ENCODE measurements at places on chromosomes 12 and 14.

- DNase-seq, result no peak
Measured at GRCh38 chr12:132429602-132429945, 60.4 kb upstream of the FBRSL1 start.

DNA sequence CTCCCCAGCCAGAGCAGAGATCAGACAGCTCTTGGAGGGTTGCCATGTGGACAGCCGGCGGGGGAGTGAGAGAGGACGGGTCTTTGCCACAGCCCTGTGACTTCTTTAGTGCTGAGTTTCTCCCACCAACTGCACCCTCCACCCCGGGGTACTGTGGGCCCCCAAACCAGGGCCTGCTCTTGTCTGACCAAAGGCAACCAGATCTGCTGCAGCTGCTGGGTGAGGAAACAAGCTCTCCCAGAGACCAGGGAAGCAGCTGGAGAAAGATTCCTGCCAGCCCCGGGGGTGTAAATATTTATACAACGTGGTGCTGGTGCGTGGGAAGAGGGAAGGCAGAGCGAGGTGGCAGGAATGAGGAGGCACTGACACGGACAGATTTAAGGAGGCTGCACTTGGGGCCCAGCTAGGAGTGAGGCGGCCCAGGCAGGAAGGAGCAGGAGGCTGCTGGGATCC lies 14.3 kb upstream of the ZFP36L1 start:
- peak; percentile 79 for DNase-seq

GRCh38 chr12:63949902-63950301 lies 105.4 kb downstream of the SRGAP1 start:
- peak; percentile 40 for DNase-seq

DNA sequence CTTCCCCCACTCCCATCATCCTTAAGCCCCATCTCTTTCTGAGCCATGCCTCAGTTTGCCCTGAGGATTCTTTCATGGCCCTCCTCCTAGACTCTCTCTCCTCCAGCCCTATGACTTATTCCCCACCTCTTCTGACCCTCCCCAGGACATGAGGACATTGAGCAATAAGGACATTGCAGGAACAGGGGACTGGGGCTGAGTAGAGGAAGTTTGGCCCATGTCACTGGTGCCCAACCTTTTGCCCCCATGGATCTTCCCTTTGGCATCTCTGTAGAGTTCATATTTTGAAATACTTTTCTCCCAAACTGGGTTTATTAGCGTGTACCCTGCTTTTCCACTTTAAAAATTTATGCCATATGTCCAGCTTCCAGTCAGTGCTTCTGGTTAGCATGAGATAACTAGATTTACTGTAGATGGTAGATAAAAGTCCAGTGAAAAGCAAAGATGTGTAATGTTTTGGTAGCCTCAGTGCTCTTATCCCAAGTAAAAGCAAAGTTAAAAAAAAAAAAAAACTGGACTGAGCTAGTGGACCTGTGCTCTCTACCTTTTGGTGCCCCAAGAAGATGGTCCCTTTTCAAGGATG lies 6.1 kb upstream of the LRP1-AS start:
- DNase-seq, result no peak

- no peak for DNase-seq
Measured at GRCh38 chr14:101838476-101838875, 77.0 kb downstream of the PPP2R5C start.

GRCh38 chr12:122790393-122791075 lies 16.2 kb downstream of the CCDC62 start:
- DNase-seq, result no peak

DNA sequence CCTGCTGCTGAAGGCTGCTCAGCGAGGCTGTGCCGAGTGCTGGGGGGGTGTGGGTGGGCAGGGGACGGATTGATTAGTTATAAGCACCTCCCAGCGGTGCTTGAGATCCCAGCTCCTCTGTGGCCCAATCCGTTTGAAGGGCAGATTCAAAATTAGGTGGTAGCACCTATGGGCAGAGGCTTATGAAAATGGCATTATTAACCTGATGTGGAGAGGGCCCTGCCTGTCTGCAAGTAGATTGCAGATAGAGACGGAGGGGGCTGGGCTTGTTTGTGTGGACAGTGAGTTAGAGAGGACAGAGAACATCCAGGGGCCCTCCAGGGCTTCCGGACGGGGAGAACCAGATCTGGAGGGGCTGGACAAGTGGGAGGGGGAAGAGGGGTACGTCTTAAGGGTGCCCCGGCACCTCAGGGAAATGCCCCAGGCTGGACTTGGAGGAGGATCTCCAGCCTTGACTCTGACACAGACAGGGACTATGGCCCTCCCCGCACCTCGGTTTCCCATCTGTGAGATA lies at the start of gene RTL1:
TSS of gene RTL1 (minus strand) at position 51 of the 514 bp plus-strand sequence. CDS start 18,934 bp downstream, outside the sequence.
- DNase-seq, result no peak

- DNase-seq, result no peak
Measured at GRCh38 chr14:64634558-64634957, 69.7 kb upstream of the PLEKHG3 start.

DNA sequence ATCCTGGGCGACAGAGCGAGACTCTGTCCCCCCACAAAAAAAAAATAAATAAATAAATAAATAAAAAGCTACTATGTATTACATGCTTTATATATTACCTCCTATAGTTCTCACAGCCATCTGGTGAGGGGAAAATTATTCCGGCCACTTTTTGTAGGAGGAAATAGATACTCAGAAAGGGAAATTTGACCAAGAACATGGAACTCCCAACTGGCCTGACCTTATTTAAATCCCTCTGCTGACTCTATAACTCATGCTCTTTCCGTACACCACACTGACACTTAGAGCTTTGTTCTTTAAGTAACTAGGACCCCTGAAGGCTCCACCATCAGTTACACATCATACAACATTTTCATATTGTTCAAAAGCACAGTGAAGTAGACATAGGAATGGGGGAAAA lies 2.2 kb upstream of the MMP19 start:
- DNase-seq, result no peak

DNA sequence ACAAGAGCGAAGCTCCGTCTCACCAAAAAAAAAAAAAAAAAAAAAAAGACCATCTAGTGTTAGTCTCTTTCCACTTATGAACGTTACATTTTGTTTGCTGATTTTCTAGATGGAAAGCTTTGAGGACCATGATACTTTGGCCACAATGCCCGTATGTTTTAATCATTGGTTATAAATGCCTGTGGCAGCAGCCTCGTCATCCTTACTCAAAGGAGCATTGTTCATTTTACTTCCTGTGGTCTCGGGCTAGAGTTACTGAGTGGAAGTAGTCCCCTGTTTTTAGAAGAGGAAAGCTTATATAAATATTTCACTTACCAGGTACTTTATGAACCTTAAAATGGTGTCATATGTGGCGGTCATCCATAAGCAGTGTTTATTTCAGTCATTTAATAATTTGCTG lies 359.9 kb downstream of the AEBP2 start:
- peak; percentile 25 for DNase-seq

GRCh38 chr12:122884860-122885259 lies 11.1 kb downstream of the VPS37B start:
- DNase-seq, result no peak

DNA sequence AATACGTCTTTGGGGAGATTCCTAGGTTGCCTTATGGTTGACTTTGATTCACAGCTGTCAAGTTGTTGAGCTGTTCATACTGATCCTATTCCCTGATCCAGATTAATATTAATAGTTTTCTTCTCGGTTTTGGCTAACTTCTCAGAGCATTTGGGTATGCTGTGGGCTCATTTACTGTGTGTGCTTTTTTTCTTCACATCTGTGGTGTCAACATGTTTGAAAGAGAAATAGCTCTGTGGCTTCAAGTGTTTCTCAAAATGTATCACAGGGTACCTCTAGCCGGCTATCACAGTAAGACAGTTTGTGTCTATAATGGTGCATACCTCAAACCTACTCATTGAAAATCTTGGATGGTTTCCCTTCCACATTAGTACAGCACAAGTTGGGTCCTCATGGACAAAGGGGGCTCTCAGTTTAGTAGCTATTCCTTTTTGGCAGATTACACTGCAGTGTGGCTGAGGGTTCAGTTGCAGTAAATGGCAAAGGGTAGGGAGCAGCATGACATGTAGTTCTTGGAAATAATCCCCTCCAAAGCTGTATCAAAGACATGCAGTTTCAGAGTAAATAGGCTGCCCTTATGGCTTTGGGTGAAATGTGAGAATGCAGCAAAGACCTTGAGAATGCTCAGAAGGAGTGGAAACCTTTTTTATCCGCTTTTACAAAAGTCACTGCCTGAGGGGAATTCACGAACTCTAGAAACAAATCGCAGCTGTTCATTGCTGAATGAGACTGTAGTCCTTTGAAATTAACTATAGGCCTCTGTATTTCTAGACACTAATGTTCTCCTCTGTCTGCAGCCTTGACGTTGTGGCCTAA lies 102.4 kb upstream of the ATF1 start:
- peak; percentile 36 for DNase-seq

DNA sequence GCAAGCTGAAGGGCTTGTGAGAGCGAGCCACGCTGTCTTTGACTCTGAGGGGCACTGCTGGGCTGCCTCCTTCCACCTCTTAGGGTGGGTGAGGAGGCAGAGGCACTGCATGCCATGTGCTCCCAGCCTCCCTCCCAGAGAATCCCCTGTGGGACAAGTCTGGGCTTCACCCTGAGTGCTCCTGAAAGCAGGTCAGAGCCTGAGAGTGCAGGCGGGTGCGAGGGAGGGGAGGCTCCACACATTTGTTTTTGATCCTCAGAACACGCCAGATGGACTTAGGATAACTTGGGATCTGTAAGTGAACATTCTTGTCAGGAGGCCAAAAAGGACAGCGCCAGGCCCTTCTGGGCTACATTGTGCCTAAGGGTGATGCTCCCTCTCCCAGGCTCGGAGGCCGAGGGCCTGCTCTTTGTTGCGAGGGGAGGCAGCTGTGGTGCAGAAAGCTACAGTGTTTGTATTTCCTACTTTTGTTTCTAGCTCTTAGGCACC lies 155.4 kb downstream of the TMX1 start:
- peak; percentile 84 for DNase-seq

DNA sequence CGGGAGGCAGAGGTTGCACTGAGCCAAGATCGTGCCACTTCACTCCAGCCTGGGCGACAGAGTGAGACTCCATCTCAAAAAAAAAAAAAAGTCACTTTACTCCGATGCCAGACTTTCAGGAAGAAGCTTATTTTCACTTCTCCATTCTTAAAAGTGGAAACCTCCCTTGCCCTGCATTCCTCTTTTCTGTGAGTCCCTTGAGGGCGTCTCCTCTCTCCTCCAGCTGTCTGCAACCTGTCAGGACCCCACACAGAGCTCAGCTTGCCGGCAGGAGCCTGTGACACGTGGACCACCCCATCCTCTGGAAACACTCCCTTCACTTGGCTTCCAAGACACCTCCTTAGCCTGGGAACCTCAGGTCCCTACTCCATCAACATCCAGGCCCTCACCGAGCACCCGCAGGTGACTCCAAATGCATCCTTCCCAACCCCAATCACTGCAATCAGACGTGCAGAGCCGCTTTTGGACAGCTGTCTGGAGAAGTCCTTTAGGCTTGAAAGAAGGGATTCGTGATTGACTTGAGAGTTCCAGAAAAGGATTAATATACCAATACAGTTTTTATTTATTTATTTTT lies 34.3 kb downstream of the SLC15A4 start:
- no peak for DNase-seq

DNA sequence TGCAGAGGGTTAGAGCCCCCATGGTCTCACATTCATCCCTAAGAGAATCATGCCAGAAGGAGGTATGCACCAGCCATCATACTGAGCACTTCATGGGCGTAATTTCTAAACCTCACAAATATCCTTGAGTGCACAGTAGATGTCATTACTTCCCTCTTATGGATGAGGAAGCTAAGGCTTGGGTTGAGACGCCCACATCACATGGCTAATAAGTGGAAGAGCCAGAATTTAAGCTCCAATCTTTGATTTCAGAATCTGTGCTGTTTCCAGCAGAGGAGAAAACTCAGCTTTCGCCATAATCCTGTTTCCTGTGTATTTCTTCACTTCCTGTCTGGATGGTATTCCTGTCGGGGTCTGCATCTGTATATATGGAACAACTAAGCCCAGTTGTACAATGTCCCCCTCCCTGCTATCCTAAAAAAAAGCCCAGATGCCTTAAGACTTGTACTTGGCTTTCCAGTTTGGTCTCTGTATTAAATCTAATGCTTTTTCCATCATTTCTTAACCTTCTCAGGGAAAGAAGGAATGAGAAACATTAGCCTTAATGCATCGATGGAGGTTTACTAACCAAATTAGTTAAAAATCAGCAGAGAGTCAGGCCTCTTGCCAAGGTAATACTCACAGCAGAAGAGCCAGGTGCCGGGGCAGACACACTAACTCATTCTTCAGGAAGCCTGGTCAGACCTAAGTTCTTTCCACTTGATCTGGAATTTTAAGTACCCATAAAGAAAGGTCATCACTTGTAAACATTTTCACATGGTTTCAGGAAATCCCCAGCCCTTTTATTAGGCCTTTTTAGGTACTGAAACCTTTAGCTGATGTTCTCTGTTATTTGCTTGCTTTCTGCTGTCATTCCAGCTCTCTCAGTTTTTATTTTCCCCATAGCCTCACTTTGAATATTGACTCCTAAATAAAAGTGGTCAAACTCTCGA lies 5.3 kb downstream of the ISCU start:
- peak; percentile 55 for DNase-seq

GRCh38 chr12:122244565-122245371 lies 18.9 kb upstream of the DIABLO start:
- no peak for DNase-seq

GRCh38 chr12:97181571-97182265 lies 274.7 kb downstream of the NEDD1 start:
- peak; percentile 21 for DNase-seq

DNA sequence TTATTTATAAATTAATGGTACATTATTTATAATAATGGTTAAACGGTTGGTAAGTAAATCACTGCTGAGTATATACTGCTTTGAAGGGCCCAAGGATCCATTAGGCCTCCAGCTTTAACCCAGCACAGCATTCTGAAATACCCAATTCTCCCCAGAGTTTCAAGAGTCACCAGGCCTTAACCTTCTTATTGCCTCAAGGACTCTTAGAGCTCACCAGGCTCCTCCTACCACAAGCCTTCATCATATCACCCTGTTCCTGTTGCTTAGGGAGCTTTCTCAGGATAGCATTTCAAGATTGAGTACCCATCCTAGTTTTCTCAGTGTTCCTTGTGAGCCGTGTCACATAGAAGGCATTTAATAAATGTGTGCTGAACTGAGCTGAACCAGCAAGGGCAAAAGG lies 242.5 kb downstream of the FBXL14 start:
- peak; percentile 50 for DNase-seq

DNA sequence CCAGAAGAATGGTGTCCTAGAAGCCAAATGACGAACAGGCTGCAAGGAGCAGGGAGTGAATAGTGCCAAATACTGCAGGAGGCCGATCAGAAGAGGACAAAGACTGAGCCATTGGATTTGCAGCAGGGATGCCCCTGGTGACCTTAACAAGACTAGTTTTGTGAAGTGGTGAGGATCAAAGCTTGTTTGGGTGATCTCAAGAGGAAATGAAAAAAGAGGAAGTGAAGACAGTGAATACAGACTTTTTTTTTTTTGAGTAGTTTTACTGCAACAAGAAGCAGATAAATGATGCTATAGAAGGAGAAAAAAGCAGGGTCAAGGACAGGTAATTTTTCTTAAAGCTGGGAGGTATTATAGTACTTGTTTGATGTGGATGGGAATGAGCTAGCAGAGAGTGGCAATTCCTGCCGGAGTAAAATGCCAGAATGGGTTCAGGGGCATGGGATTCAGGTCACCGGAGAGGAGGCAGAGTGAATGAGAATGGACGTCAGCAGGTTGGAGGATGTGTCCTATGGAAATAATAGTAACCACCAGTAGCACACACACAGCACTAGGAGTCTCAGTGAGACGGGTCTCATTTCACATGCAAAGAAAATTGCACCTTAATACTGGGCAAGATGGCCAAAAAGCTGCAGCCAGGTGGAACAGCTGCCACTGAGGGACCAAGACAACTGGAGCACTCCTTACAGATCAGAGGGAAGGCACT lies 345.8 kb upstream of the CCDC196 start:
- DNase-seq, result no peak
